ENCODE measurements at places on chromosomes 1 and 21.

GRCh38 chr1:111202366-111202706 lies 1.9 kb upstream of the DENND2D start:
- DNase-seq: no peak

- DNase-seq: no peak
These were observed 18.8 kb upstream of the SCCPDH start for GRCh38 chr1:246705368-246705767.

GRCh38 chr1:174799136-174799479 lies 200.6 kb upstream of the CACYBP start:
- DNase-seq: no peak

DNA sequence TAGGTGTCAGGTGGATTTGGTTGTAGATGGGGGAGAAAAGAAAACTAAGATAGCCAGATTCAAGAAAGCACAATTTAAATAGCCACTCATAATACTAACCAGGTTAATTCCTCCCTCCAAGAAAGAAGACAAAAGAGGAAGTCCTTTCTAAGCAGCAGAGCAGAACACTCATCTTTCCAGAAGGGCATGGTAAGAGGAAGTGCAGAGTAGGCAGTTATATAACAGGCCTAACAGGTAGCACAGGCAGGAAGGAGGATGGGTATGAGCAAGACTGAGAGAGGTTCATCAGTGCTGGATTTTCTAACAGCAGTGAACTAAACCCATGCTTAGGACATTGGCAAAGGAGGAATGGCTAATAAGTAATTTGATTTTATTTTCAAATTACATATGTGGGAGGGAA lies 517.5 kb downstream of the PLPP3 start:
- DNase-seq: no peak

DNA sequence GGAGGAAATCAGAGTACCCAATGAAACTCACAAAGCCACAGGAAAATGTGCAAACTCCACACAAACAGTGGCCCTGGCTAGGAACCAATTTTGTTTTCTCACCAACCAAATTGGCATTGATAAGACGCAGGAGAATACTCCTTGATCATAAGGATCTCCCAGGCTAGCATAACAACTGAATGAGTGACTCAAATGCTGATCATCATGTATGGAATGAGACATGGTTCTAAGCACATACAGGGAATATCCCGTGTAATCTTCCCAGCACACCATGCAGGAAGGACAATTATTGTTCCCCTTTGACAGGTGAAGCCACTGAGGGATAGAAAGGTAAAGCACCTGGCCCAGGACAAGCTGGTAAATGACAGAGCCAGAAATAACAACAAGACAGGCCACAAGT lies 180.0 kb upstream of the DUSP10 start:
- DNase-seq: no peak

GRCh38 chr1:41175546-41175945 lies 66.6 kb downstream of the SCMH1 start:
- DNase-seq: no peak

DNA sequence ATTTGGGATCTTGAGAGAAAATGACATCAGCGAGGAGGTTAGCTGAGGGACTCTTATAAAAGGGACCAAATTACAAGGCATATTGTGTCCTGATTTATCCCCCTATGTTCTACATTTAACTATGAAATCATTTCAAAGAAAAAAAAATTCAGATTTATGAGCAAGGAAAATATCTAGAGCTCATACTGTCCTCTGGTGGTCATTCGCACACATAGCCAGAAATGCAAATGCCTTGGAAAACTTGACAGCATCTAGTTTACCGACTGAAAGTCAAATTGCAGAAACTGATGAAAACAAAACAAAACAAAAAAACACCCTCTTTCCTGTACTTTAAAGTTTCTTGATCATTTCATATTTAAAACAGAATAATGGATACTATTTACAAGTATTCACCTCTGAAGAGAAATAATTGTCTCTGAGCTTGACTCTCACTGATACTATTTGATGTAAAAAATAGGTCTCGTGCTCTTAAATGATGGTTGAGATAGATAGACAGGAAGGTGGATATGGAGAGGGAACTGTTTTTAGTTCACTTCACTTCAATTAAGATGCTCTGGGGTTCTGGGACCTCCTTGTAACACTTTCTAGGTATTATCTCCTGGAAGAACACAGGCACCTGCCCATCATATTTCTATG lies 253.8 kb downstream of the PCP4 start:
- DNase-seq: no peak

- DNase-seq: peak; percentile 67
These were observed at the start of gene MEGF6 for GRCh38 chr1:3611170-3612019. TSS of gene MEGF6 (minus strand) at chr1:3611508. CDS start at chr1:3611268, 240 bp downstream.

DNA sequence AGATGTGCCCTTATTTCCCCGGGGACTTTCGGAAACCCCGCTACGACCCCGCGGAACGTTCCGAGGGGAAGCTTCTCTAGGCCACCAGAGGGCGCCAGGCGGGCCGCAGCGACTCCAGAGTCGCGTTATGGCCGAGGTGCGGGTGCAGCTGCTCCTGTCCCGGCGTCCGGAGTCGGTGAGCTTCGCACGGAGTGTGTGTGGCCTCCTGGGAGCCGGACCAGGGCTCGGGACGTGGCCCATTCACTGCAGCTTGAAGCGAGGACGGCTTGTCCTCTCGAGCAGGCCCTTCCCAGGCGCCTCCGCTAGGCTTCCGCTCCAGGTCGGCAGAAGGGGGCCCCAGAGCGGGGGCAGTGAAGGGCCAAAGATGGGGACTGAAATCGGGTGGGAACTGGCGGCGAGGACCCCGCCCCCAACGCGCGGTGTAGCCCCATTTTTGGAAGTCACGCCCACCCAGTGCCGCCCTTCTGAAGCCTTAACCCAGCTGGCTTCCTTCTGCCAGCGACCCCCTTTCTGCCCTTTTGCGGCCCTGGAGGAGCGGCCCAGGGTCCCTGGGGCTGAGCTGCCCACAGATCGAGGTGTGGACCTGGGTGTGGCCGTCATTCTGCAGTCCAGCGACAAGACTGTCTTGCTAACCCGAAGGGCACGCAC lies at the start of gene NUDT17:
Gene NUDT17, plus strand, starts transcription at position 117 of the 648 bp plus-strand sequence. Its CDS starts 11 bp downstream, at position 128.
- peak; percentile 66 for DNase-seq

DNA sequence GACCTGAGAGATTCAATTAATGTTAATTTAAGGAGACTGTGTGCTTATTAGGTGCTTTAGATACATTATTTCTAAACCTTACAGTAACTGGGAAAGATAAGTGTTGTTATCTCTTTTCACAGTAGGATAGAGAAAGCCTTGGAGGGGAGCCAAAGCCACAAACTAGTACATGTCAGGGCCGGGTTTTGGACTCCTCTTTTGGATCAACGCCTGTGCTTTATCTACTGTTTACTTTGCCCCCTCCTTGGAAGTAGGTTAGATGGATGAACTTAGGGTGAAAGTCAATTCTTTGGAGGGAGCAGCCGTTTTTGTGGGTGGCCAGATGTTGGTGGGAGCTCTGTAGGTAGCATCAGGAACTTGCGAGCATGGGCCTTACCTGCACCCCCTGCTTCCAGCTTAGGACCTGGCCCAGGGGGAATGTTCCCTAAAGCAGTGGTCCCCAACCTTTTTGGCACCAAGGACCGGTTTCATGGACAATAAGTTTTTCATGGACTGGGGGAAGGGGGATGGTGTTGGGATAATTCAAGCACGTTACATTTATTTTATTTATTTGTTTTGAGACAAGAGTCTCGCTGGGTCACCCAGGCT lies 1.7 kb downstream of the HHAT start:
- no peak for DNase-seq

DNA sequence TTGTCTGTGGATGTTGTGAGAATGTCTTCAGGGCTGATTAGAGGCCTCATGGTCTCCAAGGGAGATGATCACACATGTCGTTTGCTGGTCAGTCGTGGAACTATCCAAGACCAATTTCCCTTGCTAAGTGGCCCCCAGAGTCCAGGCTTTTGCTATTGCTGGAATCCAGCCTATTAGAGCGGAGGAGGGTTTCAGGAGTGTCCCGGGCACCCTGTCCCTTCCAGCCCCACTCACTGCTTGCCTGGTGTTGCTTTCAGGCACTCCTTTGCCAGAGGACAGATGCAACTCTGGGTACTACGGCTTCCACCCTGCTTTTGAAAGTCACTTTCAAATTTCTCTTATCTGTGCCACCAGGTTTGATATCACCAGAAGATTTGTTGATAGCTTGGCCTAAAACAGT lies 149.1 kb downstream of the NOS1AP start:
- no peak for DNase-seq

- DNase-seq: no peak
These were observed 212.5 kb downstream of the TOMM20 start for GRCh38 chr1:234915924-234916675.

DNA sequence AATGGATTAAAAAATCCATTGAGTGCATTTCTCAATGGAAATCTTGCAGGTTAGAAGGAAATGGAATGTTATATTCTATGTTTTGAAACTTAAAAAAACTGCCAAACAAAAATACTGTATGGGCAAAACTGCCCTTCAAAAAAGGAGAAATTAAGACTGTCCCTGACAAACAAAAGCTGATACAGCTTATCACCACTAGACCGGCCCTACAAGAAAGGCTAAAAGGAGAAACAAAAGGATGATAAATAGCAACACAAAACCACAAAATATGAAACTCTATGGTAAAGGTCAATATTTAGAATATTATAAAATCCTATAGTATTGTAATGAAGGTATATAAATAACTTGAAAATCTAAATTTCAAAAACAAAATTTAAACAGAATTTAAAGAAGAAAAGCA lies 60.0 kb downstream of the SLC25A24 start:
- no peak for DNase-seq

DNA sequence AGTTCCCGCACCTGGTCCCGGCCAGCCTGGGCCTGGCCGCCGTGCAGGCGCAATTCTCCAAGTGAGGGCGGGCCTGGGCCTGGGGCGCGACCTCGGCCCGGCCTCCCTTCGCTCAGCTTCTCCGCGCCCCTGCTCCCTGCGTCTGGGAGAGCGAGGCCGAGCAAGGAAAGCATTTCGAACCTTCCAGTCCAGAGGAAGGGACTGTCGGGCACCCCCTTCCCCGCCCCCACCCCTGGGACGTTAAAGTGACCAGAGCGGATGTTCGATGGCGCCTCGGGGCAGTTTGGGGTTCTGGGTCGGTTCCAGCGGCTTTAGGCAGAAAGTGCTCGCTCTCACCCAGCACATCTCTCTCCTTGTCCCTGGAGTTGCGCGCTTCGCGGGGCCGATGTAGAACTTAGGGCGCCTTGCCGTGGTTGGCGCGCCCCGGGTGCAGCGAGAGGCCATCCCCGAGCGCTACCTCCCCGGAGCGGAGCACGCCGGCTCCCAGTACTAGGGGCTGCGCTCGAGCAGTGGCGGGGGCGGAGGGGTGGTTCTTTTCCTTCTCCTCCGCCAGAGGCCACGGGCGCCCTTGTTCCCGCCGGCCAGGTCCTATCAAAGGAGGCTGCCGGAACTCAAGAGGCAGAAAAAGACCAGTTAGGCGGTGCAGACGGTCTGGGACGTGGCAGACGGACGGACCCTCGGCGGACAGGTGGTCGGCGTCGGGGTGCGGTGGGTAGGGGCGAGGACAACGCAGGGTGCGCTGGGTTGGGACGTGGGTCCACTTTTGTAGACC lies 1.2 kb downstream of the OLIG1 start:
- no peak for DNase-seq

DNA sequence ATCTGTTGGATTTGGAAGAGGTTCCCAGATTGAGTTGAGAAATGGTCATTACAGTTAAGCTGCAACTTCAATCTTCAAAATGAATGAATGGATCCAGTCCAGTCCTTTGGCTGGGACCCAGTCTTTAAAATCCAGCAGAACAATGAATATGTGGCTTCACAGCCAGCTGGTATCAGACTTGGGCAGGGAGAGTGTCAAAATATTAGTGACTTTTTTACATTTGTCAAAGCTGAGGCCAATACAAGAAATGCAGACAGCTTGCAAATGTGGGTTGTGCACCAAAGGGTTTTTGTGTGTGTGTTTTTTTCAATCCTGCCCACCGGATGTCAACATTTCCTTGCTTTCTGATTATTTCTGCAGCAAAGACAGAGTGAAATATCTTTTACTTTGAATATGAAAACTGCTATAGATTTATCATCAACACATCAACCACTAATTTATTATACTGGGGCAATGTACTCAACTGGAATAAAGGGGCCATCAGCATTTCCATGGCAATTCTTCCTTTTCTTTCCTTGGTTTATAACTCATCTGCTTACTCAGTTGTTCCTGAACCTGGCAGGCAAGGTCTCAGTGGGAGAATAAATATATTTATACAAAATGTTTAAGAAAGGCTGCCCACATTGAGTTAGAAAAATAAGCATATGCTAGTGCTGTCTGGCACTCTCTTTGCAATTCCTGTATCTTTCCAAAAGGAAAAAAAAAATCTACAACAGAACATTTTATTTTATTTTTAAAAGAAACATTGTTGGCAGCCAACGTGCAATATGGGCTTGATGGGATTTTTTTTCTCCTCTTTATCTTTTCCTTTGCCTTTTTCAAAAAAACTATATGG lies 491.6 kb upstream of the C1orf87 start:
- no peak for DNase-seq
